ACHN (cell line): ENCODE measurements at places on chromosomes 5 and 9.
A peak's percentile ranks its signal among the peaks of the same experiment; 100 is the strongest.

DNA sequence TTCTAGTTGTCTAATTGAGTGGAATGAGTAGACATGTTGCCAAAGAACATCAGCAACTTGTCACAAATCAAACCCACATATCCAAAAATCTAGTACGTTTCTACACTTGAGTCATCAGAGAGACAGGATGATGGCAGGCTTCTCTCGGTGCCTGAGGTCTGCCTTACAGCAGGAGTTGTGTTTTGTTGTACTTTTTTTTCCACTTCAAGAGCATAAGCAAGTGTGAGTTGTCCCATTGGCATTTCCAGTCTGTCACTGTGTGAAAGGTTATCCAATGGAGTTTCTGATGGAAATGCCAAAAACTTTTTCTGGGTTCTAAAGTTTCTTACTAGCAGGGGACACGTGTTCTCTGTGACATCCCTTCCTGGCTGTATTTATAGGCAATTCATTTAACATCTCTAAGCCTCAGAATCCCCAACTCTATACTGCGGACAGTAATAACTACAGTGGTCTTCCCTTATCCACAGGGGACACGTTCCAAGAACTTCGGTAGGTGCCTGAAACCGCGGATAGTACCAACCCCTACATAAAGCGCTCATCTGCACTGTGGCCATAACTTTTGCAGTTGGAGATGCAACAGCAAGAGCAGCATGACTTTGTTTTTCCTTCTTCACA lies 246.5 kb downstream of the SYK start:
- DNase-seq: peak; percentile 58

DNA sequence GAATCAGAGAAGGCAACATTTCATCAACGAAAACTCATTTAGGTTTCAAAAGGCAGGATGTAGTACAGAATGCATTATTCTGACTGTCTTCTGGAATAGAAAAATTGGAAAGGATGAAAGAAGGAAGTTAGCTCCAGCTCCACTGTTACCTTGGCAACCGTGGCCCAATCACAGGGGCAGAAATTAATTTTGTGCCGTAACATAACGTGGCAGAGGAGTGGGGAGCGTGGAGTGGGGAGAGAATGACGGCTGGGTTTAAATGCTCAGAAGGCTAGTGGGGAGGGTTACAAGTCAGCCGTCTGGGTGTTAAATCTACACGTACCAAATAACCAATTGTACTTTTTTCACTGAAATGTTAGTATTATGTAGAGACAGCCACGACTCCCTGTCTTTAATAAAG lies 32.3 kb upstream of the EQTN start:
- DNase-seq: no peak

- DNase-seq: no peak
Measured at GRCh38 chr9:76697081-76697480, 67.2 kb upstream of the PCA3 start.

- no peak for DNase-seq
Measured at GRCh38 chr9:21974343-21974721, 19.9 kb downstream of the CDKN2A start.

DNA sequence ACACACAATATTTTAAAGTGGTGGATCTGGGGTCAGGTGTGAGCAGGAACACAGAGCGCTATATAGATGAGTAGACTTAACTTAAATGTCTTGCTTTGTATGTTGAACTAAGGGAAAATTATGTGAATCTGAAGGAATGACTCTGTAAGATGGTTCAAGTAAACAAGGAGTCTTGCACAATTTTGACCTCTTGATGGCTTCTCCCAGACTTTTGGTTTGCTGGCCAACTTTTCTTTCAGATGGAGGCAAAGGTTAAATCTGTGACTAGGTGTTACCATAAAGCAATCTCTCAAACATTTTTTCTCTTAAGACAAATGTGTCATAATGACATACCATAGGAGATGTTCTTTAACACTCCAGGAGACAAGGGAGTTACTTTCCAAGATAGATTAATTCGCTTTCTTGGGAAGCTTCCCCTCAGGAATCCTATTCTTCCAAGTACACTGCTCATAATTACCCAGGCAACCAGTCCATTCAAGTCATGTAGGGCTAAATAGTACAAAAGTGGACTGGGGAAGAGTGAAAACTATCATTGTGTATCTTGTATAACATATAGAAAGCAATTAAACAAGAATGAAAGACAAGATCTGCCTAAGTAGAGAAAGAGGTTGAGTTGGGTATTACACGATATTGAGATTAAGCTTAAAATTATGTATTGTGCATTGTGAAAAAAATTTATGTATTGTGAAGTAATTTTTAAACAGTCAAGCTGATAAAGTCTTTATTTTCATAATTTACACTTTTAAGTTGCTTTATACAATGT lies 60.3 kb upstream of the SLC27A6 start:
- no peak for DNase-seq

DNA sequence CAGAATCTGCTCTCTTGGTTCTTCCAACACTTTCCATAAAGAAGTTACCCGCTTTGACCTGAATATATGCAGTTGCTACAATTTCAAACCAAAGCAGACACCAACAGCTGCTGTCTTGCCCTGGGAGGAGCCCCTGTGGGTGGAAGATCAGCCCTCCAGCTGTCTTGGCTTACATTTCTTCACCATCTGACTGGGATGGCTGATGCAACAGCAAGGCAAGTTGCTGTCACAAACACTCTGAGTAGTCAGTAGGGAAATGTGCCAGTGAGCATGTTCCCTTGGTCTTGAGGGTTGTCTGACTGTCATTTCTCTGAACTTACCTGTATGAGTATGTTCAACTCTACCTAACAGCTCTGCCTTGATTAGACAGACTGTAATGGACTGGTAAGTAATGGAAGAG lies 152.9 kb downstream of the SGCD start:
- DNase-seq: no peak

- DNase-seq: no peak
Measured at GRCh38 chr9:79664375-79664831, 92.6 kb downstream of the TLE4 start.

DNA sequence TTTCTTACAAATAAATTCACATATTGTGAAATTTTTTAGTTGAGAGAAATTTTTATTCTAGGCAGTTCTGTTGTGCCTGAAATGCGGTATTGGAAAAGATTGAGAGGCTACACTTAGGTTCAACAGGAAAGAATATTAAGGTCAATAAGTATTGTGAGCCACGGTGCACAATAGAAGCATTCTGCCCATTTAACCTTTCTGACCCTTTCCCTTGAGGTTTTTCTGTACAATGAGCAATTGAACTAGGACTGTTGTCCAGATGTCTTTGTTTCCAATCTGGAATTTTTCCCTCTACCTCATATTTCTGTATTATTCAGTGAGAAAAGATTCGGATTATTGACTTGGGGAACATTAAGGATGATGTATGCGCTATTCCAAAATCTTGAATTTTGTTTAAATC lies 205.2 kb downstream of the NR3C1 start:
- DNase-seq: no peak

GRCh38 chr5:158857371-158857770 lies 242.3 kb downstream of the EBF1 start:
- no peak for DNase-seq

DNA sequence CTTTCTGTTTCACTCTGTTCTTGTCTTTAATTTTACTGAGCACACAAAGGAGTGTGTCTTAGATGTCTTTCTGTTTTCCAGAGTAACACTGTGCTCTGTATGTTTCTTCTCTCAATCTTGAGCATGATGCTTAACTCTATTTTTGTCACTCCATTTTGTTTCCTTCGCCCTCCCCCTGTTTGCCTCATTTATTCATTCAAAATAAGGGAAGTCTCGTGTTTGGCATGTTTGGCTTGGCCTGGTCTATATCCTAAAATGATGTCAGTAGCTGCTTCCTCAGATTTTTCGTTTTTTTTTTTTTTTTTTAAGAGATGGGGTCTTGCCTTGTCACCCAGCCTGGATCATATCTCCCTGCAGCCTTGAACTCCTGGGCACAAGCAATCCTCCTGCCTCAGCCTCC lies 22.0 kb downstream of the ZNF618 start:
- DNase-seq: no peak

- DNase-seq: peak; percentile 10
Measured at GRCh38 chr9:589723-590122, 251.8 kb upstream of the DMRT1 start.

- DNase-seq: peak; percentile 30
Measured at GRCh38 chr5:154756009-154756867, 1.1 kb downstream of the LARP1 start.

GRCh38 chr5:95020345-95020744 lies 264.5 kb downstream of the MCTP1 start:
- DNase-seq: no peak

DNA sequence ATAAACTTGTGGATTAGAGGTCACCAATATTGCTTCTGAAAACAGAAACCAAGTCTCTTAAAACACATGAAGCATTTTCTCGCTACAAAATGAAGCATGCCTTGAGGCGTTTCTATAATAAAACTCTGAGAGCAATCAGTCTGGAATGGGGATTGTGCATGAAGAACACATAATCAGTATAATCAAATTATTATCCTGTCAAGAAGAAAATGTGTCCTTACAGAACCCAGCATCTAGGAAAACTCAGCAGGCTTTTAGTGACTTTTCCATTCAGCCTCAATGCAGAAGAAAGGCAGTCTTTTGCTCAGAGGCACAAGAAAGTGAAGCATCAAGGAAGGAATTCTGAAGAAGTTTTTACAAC lies 121.9 kb downstream of the CDH18 start:
- no peak for DNase-seq

- DNase-seq: peak; percentile 42
Measured at GRCh38 chr9:75238311-75238976, 150.1 kb downstream of the OSTF1 start.

- no peak for DNase-seq
Measured at GRCh38 chr5:178781936-178782335, 51.5 kb upstream of the ZNF354A start.

GRCh38 chr5:151431666-151432065 lies 15.7 kb upstream of the SLC36A1 start:
- DNase-seq: no peak

DNA sequence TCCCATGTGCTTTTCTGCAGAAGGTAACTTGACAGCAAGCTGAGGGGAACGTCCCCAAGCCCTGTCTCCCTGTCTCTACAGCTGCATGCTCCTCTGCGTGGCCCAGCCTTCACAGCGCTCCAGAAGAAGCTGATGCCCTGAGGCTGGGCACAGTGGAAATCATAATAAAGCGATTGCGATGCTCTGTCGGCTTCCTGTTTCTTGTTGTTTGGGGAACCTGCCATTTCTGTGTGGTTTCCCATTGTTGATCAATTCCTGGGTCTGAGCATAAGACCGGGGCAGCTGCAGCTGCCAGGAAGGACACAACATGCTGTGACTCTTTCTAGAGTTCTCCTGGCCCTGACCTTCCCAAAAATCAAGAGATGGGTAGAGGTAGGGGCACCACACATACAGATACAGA lies 7.2 kb upstream of the DNAJB5 start:
- DNase-seq: no peak

- DNase-seq: no peak
Measured at GRCh38 chr5:154652746-154653417, 102.3 kb upstream of the LARP1 start.

DNA sequence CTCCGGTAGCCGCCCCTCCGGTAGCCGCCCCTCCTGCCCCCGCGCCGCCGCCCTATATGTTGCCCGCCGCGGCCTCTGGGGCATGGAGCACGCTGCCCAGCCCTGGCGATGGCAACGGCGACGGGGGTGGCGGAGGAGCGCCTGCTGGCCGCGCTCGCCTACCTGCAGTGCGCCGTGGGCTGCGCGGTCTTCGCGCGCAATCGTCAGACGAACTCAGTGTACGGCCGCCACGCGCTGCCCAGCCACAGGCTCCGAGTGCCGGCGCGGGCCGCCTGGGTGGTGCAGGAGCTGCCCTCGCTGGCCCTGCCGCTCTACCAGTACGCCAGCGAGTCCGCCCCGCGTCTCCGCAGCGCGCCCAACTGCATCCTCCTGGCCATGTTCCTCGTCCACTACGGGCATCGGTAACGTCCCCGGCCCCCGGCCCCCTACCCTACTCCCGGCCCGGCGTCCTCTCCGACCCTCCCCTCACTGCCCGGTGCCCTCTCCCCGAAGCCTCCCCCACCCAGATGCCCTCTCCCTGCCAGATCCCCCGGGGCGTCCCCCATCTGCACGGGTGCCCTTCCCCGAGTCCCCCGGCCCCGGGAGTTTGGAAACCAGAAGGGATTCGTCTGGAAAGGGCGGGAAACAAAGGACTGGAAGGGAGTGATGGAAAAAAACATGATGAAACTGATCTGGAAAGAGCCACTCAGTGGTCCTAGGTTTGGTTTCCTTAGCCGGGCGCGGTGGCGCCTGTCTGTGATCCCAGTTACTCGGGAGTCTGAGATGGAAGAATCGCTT lies 417 bp downstream of the SRD5A1 start:
- peak; percentile 48 for DNase-seq

- DNase-seq: no peak
Measured at GRCh38 chr5:159797261-159797970, 118.9 kb upstream of the ADRA1B start.

GRCh38 chr5:124333298-124333979 lies 413.0 kb downstream of the ZNF608 start:
- DNase-seq: no peak

GRCh38 chr5:80370390-80370789 lies 37.5 kb upstream of the ZFYVE16 start:
- DNase-seq: no peak

- DNase-seq: no peak
Measured at GRCh38 chr5:158139161-158139560, 280.2 kb upstream of the CLINT1 start.

GRCh38 chr5:124575725-124576124 lies 170.7 kb downstream of the ZNF608 start:
- no peak for DNase-seq

- no peak for DNase-seq
Measured at GRCh38 chr5:75964008-75964407, 119.2 kb upstream of the SV2C start.

GRCh38 chr5:134255418-134256150 lies 29.7 kb upstream of the PPP2CA start:
- no peak for DNase-seq

DNA sequence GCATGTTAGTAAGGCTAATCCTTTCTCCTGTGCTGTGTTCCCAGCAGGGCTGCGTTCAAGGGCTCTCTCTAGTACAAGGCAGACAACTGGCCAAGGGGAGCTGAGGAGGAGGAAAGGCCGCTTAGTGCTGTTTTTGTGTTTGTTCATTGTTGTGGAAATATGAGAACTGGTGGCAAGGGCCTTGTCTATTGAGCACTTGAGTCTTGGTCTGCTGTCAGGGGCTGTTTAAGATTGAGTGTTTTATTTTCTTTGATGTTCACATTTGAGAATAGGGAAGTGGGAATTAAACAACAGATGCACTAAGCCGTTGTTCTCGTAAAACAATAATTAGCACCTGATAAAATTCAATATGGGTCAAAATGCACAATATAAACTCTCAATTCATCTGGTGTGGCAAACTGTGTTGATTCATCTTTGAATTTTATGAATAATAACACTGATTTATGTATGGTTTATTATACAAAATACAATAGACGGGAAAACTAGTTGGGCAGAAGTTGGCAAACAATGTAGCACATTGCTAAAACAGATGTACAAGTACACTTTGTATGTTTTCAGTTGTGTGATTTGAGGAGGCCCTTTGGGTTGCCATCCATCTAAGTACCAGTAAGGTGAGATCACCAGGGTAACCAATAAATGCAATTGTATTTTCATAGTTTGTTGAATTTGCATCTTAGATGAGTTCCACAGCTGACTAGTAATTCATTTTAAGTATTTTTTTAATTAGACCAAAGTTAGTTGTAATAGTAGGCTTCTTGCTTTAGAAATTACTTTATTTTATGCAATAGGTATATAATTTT lies 97.6 kb upstream of the GRHPR start:
- DNase-seq: no peak
